ENCODE measurements at places on chromosomes 2 and 18. TPM values are rescaled to one million over a fixed set of nuclear protein-coding genes. Genes with fewer than 3 reads are reported as not detected.
A peak's percentile ranks its signal among the peaks of the same experiment; 100 is the strongest.

C2orf15 gene
- 0.59 TPM for total RNA-seq

DNA sequence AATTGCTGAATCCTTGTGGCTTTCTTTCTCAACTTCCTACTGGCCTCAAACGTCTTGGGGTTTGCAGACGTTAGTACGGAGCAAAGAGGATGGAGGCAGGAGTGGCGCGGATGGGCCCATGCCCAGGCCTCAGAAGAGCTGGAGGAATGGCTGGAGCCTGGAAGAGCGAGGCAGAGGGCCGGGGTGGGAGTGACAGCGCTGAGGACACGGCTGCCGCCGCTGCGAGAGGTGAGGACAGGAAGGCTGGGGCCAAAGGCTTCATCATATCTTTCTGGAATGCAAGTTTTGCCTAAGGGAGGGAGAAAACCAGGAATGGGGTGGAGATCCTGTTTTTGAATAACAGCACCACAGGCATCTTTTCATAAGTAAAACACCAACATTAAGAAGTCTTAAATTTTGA is 178.5 kb upstream of the SESTD1 start:
- no peak for DNase-seq

ACOXL gene
- 0.12 TPM for total RNA-seq

DNA sequence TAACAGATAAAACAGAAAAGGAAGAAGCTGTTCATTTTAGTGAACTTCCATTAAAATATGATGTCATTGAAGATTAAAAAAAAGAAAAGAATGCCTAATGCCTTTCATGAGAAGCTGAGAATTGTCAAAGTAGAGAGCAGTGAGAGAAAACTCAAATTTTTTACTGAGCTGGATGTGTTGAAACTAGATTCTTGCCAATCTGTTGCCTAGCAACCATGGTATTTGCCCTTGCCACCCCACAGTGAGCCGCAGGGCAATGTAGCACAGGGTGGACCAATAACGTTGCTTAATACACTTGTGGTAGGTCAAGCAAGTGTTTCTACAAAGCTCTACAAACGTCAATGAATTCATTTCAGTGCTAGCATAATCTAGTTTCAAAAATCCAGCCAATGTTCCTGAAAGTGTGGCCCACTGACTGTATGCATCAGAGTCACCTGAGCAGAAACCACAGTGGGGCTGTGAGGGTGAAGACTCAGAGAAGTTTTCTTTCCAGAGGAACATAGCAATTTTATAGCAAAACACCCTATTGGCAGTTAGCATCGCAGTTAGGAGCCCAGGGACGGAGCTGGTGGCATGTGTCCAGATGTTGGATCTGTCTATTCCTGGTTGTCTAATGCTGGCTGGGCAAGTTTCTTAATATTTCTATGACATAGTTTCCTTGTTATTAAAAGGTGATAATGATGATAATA is 132.2 kb downstream of the DOCK10 start:
- DNase-seq = peak; percentile 82

DNA sequence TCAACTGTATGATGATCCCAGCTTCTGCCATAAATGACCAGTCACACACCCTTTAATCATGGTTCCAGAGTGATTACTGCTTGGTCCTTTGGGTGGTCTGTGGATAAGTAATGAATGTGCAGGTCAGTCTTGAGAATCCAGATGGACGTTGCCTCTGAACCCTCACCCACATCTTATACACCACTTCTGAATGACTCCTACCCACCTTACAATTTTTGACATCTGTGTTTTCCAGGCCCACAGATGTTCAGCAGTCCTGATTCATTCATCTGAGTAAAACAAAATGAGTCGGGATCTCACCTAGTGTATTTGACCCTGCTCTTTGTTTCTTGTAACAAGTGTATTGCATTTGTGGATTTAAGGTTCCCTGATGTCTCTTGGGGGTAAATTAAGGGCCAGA is 194.1 kb upstream of the CCDC68 start:
- peak; percentile 30 for DNase-seq
